ENCODE measurements at places on chromosomes 1 and 21.

DNA sequence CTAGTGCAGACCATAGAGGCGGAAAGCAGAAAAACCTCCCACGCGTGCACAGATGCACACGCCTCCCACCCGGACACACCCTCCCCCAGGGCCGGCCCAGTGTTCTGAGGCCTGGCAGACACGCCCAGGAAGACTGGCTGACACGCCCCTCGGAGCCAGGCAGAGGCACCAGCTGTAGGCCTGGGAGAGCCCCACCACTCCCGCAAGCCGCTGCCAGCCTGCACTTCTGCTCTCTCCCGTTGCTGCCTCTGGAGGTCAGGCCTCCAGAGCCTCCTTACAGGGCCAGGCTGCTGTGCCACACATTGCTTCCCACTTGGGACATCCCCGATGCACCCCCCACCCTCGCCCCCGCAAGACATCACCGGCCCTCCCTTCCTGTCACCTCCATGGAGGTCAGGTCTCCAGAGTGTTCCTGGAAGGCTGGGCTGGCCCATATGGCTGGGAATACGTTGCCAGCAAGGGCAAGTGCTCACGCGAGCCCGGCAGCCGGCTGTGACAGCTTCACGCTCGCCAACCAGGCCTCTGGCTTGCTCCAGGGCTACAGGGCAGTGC, 40.4 kb downstream of the CASZ1 start:
- peak; percentile 86 for DNase-seq

DNA sequence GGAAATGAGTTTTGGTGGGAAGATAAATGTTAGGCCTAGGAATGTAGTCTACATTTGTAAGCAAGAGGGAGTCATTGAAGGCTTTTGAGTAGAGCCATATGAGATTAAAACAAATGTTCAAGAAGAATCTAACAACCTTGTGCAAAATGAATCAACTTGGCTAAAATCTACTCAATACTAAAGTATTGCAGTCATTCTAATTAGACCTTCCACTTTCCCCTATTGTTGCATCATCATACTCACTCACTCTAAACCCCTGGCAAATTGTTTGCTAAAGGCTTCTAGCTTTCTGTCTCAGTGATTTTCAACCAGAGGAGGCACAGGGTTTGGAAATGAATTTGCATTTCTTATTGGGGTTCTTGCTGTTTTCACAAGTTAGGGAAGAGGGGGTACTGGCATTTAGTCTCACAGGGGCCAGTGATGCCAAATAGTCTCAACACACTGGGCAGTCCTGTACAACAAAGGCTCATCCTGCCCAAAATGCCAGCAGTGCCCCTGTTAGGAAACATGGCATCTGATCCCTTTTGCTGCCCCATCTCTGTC, 85.3 kb downstream of the SEC16B start:
- DNase-seq, result no peak

- no peak for DNase-seq
Observed at GRCh38 chr1:24713176-24713575, 32.1 kb upstream of the CLIC4 start.

DNA sequence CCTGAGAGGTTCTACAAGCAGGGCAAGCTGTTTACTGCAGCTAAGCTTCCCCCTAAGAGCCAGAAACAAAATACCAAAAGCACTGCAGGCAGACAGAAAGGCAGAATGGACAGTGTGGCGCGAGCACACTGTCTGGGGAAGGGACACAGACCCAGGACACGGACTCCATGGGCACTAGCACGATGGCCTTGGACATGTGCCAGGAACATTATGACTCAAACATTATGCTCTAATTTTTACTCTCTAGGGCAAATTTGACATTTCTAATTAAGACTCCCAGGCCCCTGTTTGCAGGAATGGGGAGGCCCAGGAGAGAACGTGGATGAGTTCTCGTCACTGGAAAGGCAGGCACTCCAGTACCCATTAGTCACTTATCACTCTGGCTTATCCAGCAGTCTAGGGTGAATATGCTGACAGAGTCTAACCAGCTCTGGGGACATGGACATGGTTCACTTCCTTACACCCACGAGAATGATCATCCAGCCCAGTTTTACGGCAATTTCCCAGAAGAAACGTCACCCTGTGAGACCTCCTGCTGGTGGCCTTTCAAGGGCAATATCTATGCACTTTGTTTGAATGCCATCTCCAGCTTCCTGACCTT, 45.1 kb downstream of the CAPN8 start:
- DNase-seq, result no peak

DNA sequence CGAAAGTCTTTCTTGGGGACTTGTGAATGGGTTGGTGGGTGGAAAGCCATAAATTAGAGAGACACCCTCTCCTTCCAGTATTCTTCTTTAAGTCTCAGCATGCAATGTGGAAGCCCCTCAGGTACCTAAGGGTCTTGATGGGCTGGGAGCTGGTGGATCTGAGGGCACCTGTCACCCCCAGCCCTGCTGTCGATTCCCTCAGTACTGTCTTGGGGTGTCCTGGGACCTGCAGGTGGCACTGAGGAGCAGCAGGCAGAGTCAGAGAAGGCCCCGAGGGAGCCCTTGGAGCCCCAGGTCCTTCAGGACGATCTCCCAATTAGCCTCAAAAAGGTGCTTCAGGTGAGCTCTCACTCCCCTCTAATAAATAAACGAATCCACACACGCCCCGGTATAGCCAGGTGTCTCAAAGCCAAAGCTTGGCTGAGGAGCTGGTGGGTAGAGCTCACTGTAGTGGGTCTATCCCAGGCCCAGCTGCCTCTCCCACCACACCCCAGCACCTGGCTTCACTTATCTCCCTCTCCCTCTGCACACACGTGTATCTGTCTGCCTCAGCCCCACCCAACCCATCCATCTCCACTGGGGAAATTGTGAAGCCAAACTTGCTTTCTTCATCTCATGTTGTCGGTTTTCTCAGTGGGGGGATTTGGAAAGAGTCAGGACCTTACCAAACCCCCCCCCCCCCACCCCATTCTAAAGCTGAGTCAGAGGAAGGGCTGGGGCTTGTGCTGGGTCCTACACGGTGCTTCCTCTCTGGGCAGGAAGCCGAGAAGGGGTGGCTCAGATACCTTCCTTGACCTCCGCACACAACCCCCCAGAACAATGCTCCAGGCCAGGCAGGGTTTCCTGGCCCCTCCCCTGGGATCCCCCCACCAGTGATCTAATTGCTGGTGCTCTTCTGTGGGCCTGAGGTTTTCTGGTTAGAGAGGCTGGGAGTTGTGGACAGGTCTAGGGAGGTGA, 1.6 kb downstream of the ADAM15 start:
- DNase-seq, result peak; percentile 46

DNA sequence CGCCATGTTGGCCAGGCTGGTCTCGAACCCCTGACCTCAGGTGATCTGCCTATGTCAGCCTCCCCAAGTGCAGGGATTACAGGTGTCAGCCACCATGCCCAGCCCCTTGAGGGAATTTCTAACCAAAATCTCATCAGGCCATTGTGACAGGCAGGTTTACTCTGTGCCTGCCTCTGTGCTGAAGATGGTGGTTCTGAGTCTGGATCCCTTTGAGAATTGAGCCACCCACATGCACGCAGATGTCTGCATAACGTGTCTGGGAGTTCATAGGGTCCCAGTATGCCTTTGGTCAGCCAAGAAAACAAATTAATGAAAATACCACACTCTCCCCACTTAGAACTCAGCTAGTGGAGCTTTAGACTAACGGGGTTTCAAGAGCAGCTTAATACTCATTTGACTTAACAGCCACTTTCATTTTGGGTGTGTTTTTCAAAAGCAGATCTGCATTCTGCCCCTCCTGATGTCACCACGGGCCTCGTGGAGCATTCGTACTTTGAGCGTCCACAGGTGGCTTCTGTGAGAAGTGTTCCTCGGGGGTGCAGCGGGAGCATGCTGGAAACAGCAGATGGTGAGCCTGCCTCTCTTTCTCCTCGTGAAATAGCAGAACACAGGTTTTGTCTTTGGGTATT, 45.3 kb downstream of the DIP2A start:
- no peak for DNase-seq

- peak; percentile 31 for DNase-seq
Observed at GRCh38 chr1:152109231-152109997, 5.8 kb downstream of the TCHH start.

DNA sequence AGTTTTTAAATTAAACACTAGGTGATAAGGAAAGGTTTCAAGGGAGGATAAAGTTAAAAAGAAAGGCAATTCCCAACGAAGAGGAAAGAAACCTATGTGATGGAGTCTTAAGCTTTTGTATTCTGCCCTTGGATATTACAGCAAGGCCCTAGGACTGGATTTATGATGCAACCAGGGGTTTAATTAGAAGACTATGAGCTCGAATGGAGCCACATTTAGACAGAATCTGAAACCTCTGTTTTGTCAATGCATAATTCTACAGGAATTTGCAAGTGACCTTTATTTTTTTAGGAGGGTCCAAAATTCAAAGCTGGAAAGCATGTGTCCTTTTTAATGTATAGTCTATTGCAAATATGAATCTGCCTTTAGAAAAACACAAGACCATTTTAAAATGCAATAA, 37.9 kb downstream of the TGFB2 start:
- DNase-seq, result no peak

DNA sequence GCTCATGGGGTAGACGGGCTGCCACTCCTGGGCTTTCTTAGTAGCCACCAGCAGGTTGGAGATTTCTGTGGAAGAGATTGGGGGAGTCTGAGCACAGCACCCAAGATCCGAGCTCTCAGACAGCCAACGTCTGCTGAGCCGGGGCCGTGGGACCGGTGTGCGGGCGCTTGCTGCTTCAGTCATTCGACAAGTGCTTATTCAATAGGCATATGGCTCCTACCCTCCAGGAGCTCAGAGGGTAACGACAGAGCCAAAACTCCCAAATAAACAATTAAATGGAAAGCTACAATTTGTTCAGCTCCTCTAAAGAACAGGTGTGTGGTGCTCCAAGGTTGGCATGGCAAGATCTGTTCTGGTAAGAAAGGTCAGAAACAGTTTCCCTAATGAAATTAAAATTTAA, 106.0 kb downstream of the RAVER2 start:
- DNase-seq, result no peak

DNA sequence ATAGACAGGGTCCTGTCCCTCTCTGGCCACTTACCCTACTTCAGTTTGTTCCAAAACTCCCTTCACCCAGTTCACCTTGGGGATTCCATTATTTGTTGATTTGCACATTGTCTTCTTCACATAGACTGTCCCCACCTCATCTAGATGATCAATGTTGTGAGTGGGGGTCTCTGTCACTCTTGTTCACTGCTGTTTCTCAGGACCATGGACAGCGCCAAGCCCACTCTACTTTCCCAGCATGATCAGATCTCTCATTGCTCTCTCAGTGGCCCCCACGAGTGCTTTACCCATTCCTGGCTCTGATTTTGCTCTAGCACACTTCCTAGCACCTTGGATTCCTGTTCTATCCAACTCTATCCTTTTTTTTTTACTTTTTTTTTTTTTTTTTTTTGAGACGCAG, 45.4 kb upstream of the IGSF21 start:
- no peak for DNase-seq

DNA sequence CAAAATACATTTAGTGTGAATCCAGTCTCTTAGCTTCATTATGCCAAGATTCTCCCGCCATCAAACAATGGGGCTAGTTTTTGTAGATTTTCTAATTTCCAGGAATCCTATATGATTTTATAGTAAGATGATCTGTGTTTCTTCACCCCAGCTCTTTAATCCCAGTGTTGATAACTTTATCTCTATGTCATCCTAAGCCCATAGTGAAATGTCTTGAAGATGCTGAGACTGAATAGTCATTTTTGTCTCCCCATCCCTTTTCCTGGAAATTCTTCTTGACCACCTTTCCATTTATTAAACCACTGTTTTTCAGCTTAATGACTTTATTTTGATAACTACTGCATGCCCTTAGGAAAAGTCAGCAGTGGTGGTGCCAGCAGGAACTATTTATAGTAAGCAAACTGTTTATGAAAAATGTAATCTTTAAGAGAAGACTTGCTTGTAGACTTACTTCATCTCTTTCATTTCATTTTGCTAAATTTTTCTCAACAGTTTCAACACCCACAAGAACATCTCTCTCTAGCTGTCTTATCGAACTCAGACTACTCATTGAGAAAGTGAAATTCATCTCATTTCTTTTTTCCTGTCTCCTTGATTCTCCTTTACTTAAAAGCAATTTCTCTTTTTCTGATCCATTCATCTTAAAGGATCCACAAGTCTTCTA, 116.6 kb downstream of the NTMT2 start:
- DNase-seq, result no peak

DNA sequence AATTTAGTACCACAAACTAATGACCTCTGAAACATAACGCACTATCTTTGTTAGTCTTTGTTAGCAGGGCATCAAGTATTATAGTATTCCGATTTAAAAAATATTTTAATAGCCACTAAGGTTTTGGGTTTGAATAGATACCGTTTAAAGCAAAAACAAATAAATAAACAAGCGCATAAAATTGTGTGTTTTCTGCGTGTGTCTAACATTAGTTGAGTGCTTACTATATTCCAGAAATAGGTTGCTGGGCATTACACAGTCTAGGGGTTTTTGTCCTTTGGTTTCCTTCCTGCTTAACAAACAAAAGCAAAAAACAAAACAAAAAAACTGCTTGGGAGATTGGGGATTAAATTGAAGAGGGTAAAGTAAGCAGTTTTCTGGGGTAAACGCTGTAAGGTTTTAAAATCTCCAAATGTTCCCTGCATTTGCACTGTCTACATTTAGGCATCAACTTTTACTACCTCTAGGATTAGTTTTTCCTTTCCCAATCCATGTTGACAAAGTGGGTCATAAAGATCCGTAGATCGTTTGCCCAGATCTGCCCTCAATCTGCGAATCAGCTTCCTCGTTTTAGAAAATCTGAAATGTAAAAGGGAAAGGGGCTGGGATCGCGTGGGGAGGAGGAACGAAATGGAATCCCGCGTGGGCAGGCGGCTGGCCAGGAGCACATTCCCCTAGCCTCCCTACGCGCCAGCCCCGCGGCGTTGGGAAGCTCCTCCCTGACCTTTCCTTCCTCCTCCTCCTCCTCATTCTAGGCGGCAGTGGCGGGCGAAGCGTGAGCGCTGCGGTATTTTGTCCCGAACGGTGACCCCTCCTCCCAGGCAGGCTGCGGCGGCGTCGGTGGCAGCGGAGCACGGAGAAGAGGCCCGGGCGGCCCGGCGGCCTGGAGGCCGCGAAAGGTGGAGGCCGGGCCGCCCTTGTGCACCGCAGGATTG, at the start of gene KCTD3:
Gene KCTD3 (plus strand): TSS at position 749 of the 935 bp plus-strand sequence. CDS start 382 bp downstream, outside the sequence.
- DNase-seq, result peak; percentile 70

DNA sequence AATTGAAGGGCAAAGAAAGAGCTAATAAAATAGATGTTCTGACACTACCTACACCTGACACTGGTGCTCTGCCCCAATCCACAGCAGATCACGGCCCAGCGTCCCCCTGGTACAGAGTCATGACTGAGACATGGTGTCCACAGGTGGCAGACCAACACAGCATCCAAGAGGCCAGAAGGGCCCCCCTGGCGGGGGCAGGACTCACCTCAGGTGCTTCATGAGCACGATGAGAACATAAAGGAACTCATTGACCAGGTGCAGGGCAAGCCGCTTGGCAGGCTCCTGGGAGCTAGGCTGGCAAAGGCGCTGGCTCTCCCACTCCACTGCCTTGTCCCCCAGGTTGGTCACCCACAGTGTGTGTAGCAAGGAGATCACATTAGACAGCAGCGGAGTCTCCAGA, 20.4 kb downstream of the MRAP start:
- DNase-seq, result no peak

DNA sequence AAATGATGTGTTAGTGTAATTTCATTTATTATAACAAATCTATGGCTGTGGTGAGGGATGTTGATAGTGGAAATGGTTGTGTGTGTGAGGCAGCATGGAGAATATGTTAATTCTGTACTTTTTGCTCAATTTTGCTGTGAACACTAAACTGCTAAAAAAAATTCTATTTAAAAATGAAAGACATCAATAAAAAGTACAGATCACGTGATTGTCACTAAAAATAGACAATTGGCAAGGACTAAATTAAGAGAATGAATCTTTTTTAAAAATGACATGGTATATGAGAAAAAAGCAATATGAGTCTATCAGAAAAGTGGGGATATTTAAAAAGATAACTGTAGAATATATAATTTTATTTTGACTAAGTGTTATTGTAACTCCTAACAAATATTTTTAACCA, 15.7 kb upstream of the PIGK start:
- DNase-seq, result no peak
